T-helper 17 cell (primary cell): ENCODE measurements at places on chromosomes 7 and 10. TPM values are rescaled to one million over a fixed set of nuclear protein-coding genes. Genes with fewer than 3 reads are reported as not detected.
A peak's percentile ranks its signal among the peaks of the same experiment; 100 is the strongest.

FRAT1 gene
- total RNA-seq = 24.4 TPM

ITIH5 gene
- total RNA-seq = not detected

ZNF804B gene
- total RNA-seq = not detected

PRKAG2 gene
- total RNA-seq = 51.8 TPM

HOXA9 gene
- not detected for total RNA-seq

MXI1 gene
- 48.8 TPM for total RNA-seq

OR2A1 gene
- not detected for total RNA-seq

ECHDC3 gene
- 0.72 TPM for total RNA-seq

TRIM74 gene
- 3.1 TPM for total RNA-seq

GIMAP2 gene
- total RNA-seq = 68.2 TPM

NOS3 gene
- 9.4 TPM for total RNA-seq

- DNase-seq = no peak
Measured at GRCh38 chr7:51980313-51980712, 663.7 kb upstream of the COBL start.

DNA sequence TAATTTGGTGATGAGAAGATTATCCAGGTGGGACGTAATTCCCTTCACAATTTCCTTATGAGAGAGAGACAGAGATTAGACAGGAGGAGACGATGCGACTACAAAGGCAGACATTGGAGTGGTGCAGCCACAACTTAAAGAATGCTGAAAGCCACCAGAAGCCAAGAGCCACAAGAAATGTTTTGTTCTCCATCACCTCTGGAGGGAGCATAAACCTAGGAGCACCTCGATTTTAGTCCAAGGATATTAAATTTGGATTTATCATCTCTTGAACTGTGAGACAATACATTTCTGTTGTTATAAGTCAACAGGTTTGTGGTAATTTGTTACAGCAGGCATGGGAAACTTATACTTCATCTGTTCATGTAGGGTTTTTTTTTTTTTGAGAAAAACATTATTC, 418.9 kb downstream of the DGKB start:
- DNase-seq = no peak

GRCh38 chr10:1086787-1087186, 30.6 kb downstream of the WDR37 start:
- DNase-seq = no peak

DNA sequence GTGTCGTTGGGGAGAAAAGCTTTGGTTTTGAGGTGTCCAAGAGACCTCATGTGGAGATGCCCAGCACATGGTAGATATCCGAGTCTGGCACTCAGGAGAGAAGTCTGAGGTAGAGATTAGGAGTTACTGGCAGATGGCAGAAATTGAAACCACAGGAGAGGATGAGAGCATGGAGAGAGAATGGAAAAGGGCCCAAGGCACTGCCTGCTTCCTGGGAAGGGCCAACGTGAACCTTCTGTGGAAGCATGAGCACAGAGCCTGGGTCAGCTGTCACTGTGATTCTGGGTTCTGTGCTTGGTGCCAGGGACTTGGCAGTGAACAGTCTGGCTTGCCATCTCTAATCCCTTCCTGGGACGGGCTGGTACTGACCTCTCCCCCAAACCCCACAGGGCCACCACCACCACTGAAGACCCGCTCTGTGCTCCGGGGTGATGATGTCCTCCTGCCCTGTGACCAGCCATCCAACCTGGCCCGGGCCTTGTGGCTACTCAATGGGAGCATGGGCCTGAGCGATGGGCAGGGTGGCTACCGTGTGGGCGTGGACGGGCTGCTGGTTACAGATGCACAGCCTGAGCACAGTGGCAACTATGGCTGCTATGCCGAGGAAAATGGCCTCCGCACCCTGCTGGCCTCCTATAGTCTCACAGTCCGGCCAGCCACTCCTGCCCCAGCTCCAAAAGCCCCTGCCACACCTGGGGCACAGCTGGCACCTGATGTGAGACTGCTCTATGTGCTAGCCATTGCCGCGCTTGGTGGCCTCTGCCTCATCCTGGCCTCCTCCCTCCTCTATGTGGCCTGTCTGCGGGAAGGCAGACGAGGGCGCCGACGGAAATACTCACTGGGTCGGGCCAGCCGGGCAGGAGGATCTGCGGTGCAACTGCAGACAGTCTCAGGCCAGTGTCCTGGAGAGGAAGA, 4.1 kb downstream of the MRPL43 start:
- DNase-seq = no peak

GRCh38 chr10:33279811-33280602, 54.5 kb downstream of the NRP1 start:
- DNase-seq = no peak

- DNase-seq = no peak
Measured at GRCh38 chr7:134512271-134512670, 15.1 kb upstream of the AKR1B10 start.

GRCh38 chr7:121961089-121961867, 88.3 kb downstream of the PTPRZ1 start:
- no peak for DNase-seq

- DNase-seq = no peak
Measured at GRCh38 chr7:94556028-94556427, 46.4 kb downstream of the CASD1 start.

GRCh38 chr10:48454302-48455054, 148.0 kb downstream of the MAPK8 start:
- no peak for DNase-seq

DNA sequence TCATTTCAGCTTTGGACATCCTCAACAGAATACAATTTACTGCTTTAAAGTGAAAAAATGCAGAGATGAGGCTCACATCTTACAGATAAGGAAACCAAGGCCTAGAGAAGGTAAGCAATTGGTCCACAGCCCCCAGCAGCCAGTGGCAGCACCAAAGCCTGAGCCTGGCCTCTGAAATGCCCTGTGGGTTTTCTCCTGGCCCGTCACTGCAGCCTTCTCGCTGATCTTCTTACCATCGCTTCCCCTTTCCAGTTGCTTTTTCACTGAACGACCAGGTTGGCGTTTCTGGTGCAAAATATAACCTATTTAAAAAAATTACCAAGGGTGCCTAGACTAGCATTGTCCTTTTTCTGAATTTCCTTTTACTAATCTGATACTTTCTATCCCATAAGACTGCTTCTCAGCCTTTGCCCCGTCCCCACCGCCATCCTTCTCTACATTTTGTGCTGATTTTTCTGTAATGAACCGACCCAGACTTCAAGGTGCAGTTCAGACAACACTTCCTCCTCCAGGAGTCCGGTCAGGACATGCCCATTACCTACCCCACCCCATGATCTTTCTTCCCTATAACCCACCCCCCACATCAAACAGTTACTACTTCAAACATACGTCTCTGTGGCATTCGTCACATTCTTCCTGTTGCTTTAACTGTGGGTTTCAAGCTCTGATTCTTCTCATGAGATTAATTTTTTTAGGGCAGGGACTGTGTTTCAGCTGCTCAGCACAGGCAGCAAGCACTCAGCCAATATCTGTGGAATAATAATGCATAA, 289.4 kb downstream of the DNAJB6 start:
- DNase-seq = no peak

DNA sequence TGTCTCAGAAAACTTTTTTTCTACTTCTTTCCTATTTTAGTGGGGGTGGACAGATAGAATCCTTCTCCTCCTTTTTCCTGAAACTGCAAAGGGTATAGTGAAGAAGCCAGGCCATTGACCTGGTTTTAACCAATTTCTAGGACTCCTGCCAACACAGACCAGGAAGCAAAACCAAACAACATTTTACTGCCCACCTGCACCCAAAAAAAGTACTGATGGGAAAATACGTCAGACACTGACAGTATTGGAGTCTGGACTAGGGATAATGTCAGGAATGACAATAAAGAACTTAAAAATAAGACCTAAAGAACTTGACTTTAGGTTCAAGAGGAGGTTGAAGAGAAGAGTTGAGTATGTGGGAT, 5.0 kb upstream of the STEAP4 start:
- no peak for DNase-seq

DNA sequence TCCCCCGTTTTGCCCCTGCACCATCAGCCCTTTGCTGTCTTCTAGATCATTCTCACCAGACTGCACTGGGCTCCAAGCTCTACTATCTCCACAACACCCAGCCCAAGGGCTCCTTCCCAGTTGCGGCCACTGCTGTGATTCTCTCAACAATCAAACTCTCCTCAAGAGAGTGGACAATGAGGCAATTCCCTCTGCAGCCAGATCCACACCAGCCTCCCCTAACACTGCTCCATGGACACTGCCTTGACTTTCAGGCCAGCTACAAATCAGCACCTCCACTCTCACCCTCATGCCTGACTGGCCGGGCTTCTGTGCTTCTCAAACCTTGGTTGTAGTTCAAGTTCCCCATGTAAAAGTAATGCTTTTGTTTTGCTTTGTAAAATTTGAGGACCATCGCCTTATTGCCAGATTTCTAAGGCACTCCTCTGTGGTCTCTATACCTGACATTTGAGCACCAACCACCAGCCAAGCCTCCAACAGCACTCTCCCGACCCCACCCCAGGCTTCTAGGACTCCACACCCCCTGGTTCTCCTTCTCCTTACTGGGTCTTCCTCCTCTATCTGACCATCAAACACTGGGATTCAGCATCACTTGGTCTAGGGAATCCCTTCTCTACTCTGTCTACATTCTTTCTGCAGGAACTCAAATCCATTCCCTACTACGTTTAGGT, 45.4 kb downstream of the PPIF start:
- no peak for DNase-seq

DNA sequence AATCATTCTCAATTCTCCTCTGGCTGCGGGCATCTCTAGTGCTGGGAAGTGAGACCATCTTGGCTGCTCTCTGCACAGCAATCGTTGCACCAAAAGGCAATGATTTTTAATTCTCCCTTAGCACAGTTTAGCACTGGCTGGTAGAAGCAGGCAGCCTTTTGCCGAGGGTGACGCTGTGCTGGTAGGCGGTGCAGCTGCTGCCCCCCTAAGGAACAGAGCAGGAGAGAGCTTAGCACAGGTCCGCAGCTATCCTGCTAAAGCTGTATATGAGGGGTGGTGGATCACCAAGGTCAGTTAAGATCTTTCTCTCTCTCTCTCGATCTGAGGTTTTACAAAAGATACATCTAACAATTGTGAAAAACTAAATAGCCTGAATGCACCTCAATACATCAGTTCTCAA, 390.1 kb downstream of the GATA3 start:
- no peak for DNase-seq

- DNase-seq = no peak
Measured at GRCh38 chr10:132612571-132613504, 75.3 kb downstream of the INPP5A start.

DNA sequence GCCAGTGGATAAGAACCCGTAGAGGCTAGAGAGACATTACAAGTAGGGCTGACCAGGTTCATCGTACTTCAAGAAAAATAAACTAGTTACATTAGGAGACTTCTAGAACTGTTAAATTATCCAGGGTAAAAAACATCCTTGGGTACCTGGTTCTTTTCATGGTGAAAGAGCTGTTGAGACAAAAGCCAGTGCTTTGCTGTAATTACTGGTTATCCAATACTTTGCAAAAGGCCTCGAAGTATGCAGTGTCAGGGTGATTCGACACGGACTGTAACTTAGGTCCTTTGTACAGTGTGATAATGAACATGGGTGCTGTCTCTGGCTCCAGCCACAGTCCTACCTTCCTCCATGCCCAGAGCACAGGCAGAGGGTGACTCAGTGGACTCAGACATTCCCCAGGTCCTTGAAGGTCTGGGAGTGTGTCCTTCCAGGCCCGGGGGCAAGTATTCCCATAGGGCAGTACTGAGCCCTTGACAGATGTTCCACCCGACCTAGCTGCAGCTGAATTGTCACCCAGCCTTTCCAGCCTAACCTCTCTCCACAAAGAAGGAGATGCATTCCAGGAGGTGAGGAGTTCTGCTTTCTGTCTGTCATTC, 123.6 kb upstream of the TMEM72 start:
- DNase-seq = no peak

- DNase-seq = no peak
Measured at GRCh38 chr7:158576050-158576762, 11.4 kb downstream of the PTPRN2 start.

- DNase-seq = no peak
Measured at GRCh38 chr7:158453663-158454062, 134.0 kb downstream of the PTPRN2 start.

GRCh38 chr7:133364959-133365690, 112.2 kb downstream of the EXOC4 start:
- no peak for DNase-seq

DNA sequence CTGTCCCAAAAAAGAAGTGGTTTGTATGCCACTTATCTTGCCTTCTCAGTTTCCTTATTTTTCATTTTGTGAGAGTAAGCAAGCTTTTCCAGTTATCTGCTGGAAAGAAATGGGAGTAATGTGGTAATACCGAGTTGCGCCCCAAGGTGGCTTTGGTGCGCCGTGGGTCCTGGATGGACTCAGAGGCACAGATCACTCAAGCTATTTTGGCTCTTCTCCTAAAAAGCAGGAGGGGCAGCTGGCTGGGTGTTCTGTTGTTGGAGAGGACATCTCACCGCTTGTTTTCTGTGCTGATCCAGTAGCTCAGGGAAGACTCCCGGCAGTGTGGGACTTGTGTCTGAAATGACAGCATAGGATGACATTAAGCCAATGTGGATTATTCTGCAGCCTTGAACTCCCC, 16.4 kb downstream of the PRKRIP1 start:
- peak; percentile 48 for DNase-seq

GRCh38 chr7:92150450-92151017, 16.3 kb upstream of the CYP51A1 start:
- no peak for DNase-seq
